ENCODE measurements at places on chromosomes 1 and 21.

DNA sequence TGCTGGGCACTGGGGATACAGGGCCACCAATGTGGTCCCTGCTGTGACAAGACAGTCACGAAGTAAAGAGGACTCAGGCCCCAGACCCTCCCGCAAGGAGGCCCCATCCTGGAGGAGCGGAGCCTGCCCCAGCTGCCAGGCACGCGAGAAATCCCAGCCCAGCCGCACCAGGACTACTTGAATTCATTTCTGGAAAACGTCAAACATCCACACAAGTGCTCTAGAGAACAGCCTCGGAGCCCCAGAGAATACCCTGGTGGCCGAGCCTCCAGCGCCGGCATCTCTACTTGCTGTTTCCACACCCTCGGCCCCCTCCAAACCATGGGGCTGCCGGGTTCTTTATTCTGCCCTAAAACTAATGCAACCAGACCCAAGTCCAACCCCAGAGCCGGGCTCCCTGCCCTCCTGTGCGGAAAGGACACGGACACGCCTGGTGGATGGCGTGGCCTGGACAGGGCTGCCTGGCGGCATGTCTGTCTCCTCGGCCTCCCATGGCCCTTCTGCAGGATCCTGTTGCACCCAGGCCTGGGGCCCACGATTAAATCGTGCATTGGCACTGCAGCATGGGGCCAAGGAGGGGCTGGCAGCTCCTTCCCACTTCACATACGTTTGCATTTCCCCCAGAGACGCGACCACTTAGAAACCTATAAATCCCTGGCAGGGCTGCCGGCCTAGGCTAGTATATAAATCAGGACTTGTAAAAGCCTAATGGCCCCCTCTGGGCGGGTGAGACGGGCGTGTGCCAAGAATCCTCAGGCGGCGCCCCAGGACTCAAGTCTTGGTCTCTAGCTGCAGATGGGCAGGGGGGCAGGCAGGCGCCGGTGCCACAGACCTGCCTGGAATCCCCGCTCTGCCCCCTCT, 41.2 kb downstream of the DMRTB1 start:
- DNase-seq = no peak

DNA sequence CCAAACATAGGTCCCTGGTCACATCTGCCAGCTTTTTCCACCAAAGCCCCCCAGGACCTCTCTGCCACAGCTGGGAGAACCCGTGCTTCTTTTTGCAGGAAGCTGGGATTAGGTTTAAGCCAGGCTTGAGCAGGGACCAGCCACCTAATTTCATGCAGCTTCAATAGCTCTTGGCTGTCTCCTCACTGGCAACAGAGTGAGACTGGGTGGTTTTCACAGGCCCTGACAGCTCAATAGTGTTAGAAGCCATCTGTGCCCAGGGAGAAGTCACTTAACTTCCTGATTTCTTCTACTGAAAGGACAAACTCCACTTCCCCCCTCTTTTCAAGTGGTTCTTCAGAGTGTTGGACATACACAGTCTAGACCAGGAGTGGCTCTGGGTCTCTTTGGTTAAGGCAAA, 20.4 kb upstream of the SRSF4 start:
- DNase-seq = no peak

DNA sequence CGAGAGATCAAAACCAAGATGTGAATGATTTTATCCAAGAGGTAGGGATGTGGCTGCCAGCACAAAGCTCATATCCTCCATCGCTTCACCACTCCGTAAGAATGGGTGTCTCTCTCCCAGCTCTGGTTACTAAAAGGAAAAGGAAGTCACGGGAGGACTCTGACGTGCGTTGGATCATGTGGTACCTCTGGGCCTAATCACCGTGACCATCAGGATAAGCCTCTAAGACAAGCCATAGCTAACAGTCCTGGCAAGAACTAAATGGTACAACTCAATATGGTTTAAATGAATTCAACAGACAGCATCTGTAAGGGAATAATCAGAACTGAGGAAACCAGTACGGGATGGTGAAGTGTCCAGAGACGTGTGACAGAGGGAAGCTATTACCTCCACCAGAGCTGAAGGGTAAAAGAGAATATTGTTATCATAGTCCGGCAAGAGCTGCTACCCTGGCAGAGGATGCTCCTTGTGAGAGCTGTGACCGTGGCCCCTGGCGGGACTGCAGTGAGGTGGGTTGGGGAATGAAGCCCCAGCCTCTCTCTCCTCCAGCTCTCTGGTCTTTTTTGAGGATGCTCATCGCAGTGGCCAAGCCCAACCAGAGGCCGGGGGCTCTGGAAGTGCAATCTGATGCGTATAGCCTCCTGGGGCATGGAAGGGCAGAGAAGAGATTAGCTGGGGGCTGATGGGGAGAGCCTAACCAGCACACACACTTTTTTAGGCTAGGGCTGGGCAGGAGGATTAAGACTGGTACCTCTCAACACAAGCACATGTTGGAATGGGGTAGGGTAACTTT, 54.2 kb downstream of the KIAA1614 start:
- no peak for DNase-seq

DNA sequence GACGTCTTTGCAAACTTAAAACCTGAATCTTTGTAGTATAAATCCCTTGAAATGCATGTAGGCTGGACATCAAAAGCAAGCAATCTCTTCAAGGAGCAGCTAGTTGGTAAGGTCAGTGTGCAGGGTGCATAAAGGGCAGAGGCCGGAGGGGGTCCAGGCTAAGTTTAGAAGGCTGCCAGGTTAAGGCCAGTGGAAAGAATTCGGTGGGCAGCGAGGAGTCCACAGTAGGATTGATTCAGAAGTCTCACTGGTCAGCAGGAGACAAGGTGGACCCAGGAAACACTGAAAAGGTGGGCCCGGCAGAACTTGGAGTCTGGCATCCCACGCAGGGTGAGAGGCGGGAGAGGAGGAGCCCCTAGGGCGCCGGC, 390 bp upstream of the PCSK9 start:
- DNase-seq = no peak

DNA sequence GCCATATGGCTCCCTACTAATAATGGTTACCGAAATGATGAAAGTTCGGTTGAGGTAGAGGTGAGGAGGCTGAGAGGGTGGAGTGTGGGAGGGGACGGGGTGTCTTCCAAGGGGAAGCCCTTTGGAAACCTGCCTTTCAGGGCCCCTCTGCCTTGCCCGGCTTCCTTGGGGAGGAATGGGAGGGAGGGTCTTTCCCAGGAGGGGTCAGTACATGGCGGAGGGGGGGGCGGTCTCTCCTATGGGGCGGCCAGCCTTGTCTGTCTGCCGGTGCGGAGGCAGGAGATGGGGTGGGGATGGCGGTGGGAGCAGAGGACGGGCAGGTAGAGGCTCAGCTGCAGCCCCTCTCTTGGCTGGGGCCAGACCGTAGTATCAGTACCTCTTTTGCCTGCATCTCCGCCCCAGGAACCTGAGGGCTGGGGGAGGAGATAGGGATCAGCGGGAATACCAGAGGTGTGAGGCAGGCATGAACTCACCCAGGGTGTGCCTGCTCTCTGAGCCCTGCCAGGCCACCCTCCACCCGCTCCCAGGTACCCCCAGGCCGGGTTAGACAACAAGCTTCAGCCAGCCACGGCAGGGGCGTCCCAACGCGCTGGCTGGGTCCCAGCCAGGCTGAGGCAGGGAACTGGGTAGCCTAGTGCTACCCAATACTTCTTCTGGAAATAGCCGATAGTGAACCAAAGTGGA, 79.4 kb upstream of the POU3F1 start:
- no peak for DNase-seq

DNA sequence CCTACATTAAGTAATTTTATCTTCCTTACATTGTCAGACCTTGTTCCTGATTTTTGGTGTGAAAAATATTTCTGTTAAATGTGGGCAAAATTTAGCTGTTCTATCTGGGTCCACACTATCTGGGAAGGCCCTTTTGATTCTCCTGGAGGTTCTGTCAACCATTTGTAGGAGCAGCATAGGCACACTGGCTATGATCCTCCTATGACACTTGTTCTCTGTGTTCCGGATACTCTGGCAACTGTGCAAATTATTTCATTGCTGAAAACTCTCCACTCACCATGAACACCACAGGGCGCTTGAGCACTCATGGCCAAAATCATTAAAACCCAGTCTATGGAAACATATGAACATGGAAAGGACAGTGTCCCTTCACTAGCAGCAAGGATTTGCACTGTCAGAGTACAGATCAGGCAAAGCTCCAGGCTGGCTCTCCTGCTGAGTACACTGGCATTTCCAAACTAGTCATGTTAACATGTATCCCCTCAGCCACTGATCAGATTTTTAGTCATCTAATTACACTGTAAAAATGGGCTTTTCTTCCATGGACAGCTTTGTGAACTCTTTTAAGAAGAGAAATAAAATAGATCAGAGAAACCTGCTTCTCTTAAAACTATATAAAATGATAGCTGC, 43.9 kb upstream of the SGIP1 start:
- no peak for DNase-seq

- DNase-seq = no peak
These were observed 19.7 kb upstream of the MX1 start for GRCh38 chr21:41406340-41406739.

- no peak for DNase-seq
These were observed 1153.9 kb upstream of the NCAM2 start for GRCh38 chr21:19844334-19844733.

Measured in stimulated activated naive CD4-positive, alpha-beta T cell (primary cell).